ENCODE measurements at places on chromosomes 5 and 9.

GRCh38 chr5:76926329-76927105, 26.3 kb upstream of the CRHBP start:
- no peak for DNase-seq

DNA sequence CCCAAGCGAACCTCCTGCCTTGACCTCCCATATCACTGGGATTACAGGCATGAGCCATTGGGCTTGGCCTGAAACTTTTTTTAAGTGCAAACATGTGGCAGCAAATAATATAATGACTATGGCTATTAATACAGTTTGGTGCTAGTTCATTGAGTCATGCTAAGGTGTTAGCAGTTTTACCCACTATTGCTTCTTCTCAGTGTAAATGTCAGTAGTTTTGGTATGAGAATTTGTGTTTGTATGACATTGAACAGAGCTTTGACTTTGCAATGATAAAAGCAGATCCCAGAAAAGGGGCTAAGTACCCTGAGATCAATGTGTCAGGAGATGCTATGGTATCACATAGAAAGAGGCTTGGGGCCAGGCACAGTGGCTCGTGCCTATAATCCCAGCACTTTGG, 67.2 kb downstream of the WDR41 start:
- DNase-seq, result no peak

DNA sequence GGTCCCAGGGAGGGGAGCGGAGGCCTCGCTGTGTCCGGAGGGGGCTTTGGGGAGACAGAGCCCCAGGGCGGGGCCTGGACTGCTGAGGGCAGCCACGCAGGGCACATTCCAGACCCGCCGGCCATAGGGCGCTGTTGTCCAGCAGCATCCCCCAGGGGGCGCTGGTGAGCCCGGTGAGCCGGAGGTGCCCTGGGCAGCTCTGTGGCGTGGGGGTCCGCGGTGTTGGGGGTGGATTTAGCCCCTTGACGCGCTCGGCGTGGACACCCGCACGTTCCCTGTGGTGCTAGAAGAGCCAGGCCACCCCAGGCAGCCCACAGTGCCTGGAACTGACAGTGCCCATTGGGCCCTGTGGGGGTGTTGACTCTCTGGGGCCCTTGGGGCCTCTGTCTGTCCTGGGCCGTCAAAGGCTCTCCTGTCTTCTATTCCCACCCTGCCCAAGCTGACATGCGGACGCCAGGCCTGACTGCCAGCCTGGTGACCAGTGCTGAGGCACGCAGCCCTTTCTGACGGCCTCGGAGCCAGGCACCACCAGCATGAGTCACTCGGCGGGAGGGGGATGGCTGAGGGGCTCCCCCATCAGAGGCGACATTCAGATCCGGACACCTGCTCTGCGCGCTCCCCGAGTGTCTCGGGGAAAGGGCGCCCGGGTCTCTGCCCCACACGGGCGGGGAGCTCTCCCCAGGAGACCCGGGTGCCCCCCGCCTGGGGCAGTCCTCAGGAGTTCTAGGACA, 23.9 kb downstream of the TPPP start:
- DNase-seq, result peak; percentile 85

- DNase-seq, result no peak
These were observed 138.2 kb downstream of the FGF1 start for GRCh38 chr5:142547445-142548380.

GRCh38 chr9:70639853-70640814, 225.7 kb upstream of the KLF9 start:
- no peak for DNase-seq

DNA sequence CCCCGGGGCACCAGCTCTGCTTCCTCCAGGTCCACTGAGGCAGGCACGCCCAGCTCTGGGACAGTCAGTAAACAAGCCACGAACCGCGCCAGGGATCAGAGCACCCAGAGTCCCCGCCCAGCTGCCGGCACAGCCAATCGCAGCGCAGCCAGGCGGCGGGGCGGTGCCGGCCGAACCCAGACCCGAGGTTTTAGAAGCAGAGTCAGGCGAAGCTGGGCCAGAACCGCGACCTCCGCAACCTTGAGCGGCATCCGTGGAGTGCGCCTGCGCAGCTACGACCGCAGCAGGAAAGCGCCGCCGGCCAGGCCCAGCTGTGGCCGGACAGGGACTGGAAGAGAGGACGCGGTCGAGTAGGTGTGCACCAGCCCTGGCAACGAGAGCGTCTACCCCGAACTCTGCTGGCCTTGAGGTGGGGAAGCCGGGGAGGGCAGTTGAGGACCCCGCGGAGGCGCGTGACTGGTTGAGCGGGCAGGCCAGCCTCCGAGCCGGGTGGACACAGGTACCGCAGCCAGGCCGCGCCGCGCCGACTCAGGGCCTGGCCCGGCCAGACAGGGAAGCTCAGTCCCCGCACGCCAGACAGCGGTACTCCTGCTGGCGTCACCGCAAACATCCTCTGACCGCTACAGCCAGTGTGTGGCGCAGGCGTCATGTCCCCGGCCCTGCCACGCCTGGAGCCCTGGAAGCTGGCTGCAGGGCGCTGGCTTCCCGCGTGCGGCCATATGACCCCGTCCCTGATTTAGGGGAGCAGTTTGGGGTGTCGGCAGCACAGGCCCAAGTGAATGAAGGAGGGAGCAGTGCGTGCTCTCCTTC, at the start of gene CTSL:
CTSL (plus strand) TSS at position 220 of the 810 bp plus-strand sequence. CDS start 1,485 bp downstream, outside the sequence.
- peak; percentile 91 for DNase-seq

DNA sequence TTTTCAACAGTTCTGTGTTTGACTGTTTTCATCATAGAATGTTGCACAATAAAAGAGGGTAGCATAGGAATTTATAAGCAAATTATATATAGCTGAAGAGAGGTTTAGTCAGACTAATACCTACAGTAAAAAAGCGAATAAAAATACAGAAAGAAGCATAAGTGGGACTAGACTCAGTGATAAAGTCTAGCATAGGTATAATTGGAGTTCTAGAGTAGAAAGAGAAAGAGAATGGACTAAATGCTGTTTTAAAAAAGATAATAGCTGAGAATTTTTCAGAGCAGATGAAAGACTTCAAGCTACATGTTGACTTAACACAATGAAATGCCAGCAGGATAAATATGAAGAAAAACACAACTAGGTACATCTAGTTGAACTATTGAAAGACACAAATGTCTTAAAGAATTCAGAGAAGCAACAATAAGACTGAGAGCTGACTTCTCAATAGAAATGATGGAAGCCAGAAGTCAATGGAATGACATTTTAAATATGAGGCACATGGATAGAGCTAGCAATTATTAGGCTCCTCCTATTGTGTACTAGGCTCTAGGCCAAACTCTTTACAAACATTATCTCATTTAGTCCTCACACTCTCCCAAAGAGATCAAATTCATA, 573.9 kb downstream of the ZNF608 start:
- DNase-seq, result no peak

DNA sequence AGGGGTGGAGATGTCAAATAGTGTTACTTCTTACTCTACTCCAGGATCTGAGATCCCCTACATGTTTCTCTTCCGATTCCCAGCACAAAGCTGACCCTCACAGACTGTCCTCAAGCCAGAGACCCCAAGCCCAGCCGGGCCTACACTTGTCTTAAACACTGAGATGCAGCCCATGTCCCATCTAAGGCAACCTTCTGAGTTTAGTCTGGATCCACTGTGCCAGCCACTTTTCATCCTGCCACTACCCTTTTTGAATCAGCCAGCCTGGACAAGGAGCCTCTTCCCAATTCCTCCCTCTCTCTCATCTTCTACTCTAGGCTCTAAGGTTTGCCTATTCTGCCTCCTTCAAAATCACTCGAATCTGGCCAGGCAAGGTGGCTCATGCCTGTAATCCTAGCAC, 6.2 kb upstream of the MYORG start:
- DNase-seq, result no peak

GRCh38 chr5:170644501-170644900, 139.0 kb upstream of the GABRP start:
- DNase-seq, result no peak

DNA sequence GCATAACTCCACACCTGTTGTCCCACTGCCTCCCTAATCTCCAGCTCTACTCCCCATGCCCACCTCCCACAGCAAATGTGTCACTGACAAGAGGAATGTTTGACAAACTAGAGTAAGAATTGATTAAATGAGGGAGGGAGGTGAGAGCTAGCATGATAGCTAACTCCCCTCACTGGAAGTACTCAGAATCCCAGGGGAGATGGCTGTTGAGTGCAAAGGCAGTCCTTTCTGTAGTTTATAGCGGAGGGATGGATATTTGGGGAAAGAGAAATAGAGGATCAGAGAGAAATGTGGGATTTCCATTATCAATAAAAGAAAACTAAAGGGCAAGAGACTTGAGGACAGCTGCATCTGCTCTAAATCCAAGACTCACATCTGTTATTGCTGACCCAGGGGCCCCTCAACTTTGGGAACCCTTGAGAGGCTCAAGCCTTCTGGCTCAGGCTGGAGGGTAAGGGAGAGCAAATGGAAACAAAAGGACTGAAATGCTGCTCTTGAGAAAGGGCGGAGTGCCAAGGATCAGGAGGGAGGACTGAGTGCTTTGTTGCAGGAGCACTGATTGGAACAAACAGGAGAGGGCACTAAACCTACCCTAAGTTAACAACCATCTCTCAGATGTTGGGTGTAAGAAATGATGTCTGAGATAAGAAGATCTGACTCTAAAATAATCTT, 372.1 kb downstream of the NTRK2 start:
- DNase-seq, result no peak

GRCh38 chr9:33329117-33329563, 38.8 kb downstream of the NFX1 start:
- no peak for DNase-seq

GRCh38 chr5:134458234-134459009, 46.7 kb upstream of the CDKN2AIPNL start:
- no peak for DNase-seq

- no peak for DNase-seq
These were observed 154.4 kb upstream of the FBXL17 start for GRCh38 chr5:108536321-108536720.

- DNase-seq, result no peak
These were observed 3.4 kb downstream of the SNX18 start for GRCh38 chr5:54520940-54521339.

DNA sequence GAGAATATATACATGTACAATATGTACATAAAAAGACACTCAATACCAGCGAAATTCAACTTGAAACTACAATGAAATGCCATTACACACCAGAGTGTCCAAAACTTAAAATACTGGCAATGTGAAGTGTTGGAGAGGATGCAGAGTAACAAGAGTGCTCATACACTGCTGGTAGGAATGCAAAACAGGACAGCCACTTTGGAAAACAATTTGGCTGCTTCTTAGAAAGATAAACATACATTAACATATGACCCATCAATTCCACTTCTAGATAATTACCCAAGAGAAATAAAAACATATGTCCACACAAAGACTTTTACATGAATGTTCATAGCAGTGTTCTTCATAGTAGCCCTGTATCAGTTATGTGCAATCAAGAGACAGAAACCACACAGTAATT, 39.4 kb upstream of the BARX1 start:
- DNase-seq, result no peak

- DNase-seq, result no peak
These were observed 7.1 kb upstream of the CD180 start for GRCh38 chr5:67203701-67204074.

DNA sequence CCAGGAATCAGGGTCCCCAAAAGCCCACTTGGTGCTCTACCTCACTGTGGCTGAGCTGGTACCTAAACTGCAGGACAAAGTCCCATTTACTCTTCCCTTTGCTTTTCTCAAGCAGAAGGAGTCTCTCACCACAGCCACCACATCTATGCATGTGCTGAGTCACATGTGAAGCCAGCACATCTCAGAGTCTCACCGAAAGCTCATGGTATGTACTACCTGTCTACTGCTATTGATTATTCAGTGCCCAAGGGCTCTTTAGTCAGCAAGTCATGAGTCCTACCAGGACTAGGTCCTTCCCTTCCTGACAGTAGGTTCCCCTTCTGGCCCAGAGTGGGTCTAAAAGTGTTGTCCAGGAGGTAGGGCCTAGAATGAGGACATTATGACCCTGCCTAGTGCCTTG, 130.7 kb upstream of the NTRK2 start:
- no peak for DNase-seq

- DNase-seq, result no peak
These were observed 955 bp upstream of the GALNT12 start for GRCh38 chr9:98806394-98807035.

GRCh38 chr9:35812025-35812602, at the start of gene SPAG8:
SPAG8 (minus strand) TSS chr9:35812262; CDS start chr9:35812147, 115 bp downstream.
- peak; percentile 93 for DNase-seq

GRCh38 chr9:85237478-85237877, 504.3 kb downstream of the AGTPBP1 start:
- DNase-seq, result no peak

GRCh38 chr9:20815923-20816703, 132.1 kb downstream of the FOCAD start:
- DNase-seq, result no peak

GRCh38 chr9:133125941-133126696, 5.1 kb upstream of the RALGDS start:
- no peak for DNase-seq

- no peak for DNase-seq
These were observed 444 bp upstream of the ZNF354A start for GRCh38 chr5:178730940-178731265.

DNA sequence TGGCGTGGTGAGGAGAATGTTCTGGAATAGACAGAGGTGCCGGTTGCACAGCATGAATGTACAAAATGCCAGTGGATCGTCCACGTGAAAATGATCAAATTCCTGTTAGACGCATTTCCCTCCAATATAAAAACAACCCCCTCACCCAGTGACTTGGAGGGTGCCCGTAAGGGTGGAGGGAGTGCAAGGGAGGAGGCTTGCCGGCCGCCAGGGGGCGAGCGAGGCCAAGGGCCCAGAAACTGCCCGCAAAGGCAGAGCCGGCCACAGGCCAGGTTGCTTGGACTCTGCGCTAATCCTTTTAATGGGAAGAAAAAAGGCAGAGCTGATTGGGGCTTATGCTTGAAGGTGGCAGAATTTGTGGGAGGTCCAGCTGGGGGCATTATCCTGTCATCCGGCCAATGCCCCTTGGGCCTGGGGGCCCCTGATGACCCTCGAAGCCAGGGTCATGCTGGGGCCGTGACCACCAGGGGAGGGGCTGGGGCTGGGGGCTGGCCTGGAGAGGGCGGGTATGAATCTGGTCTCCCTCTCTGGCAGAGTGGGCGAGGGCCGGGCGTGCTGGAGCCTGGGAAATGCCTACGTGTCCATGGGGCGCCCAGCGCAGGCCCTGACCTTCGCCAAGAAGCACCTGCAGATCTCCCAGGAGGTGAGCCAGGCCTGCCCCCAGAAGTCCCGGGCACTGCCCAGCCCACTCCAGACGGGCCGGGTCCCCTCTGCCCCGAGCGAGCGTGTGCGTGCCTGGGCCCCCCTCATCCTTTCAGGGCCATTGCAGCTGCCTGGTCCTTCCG, 12.0 kb downstream of the GPSM1 start:
- DNase-seq, result peak; percentile 85

- peak; percentile 24 for DNase-seq
These were observed 716.5 kb downstream of the MTRR start for GRCh38 chr5:8585230-8586018.

- DNase-seq, result no peak
These were observed 30.7 kb downstream of the SPIN1 start for GRCh38 chr9:88418715-88419540.

DNA sequence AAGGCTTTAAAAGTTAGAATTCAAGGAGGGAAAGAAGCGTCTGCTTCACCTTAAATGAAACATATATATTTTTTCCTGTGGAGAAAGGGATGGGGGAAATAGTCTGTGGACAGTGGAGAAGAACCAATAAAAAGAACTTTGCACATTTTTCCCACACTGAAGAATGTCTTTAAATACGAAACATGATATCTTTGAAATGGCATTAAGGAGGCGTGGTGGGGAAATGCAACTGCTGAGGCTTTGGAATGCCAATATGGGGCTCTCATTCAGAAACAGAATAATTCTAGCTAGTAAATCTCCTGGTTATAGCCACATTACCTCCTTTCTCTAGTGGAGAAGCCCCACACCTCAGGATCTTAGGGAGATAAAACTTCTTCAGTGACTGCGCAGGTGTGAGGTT, 46.8 kb downstream of the TNC start:
- DNase-seq, result no peak
